Left lung (tissue), 14 donors: ENCODE measurements at places on chromosomes 11 and 22.

DNA sequence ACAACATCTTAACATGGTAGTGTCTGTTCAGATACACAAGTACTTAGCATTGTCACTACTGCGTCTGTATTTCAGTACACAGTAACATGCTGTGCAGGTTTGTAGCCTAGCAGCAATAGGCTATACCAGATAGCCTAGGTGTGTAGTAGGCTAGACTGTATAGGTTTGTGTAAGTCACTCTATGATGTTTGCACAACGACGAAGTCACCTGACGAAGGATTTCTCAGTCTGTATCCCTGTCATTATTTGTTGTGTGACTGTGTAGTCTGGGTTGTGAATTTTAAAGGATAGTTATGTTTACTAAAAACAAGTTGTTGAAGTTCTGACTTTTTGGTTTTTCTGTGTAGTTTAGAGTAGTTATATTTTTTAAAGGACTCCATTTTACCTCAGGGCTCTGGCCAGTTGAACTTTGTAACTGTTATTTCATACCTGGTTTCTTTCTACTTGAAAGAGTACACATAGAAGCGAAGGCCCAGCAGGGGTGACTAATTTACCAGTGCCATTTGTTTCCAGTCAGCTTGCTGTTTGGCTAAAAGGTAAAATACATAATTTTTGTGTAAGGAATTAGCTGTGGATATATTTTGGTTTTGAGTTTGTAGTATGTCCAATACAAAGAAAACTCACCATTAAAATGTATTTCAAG, 72.3 kb downstream of the PPP6R3 start:
- peaks cover 15% of the 10 kb centered on the region for H3K36me3 ChIP-seq
- H3K4me3 ChIP-seq: no peak overlapping the region
- no peak for DNase-seq
- H3K27ac ChIP-seq: no peak overlapping the region
- no peaks in the 10 kb centered on the region for H3K27me3 ChIP-seq
- no peaks in the 10 kb centered on the region for H3K4me1 ChIP-seq

GRCh38 chr11:117972629-117973502, 13.3 kb upstream of the IL10RA start:
- H3K27ac ChIP-seq: no peak overlapping the region
- H3K4me3 ChIP-seq: no peak overlapping the region

DNA sequence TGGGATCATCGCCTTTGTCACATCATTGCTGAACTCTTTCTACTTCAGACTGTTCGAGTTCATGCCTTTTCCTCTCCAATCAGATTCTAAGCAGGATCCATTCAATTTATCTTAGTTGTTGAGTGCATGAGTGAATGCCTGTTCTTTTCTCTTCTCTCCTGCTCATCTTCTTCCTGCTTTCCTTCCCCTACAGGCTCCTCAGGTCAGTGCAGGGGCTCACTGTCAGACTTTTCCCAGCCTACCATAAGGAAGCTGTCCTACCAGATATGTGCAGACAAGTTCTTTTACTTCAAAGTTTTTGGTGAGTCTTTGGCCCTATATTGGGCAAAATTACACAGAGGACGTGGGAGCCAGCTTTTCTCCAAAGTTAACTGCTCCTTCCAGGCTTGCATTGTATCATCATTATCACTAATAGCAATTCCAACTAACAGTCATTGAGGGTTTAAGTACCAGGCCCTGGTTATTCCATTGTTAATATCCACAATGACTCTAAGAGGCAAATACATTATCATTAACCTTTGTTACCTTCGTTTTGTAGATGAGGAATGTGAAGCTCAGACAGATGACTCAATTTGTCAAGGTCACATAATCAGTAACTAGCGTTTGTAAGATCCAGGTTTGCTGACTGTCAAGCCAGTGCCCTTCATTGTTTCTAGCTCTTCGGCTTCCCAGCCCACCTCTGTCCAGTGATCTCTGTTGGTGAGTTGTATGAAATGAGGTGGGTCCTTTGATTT, 30.4 kb downstream of the OR6Q1 start:
- H3K36me3 ChIP-seq: no peaks in the 10 kb centered on the region
- no peaks in the 10 kb centered on the region for H3K27me3 ChIP-seq
- no peak for DNase-seq
- no peak overlapping the region for H3K4me3 ChIP-seq

DNA sequence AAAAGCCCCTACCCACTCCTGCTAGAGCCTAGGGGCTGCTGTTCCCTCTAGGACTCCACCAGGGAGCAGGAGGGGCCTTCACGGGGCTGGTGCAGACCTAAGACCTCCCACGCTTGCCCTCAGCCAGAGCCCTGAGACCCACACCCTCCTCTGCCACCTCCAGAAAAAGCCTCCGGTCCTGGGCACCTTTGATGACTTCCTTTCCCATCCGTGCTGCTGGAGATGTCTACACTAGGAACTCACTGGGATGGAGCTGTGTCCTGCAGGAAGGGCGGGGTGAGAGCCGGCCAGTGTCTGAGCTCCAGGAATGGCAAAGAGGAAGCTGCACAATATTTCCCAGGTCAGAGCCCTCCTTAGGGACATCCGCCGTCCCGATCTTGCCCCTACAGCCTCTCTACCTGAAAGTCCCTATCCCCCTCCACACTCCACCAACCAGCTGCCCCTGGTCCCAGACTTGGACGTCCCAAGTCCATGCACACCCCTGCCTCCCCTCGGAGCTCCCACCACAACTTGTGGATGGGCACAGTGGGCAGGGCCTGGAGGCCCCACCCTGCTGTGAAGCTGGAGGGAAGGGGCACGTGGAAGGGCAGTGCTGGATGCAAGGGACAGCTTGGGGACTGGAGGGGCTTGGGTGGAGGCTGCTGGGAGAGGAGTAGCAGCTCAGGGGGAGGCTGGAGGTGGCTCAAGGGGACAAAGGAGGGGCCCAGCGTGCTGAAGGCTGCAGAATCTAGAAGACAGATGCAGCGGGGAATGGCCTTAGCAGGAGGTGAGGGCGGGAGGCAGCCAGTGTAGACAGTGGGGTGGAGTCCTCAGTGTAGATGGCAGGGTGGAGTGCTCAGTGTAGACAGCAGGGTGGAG, 13.5 kb upstream of the LRP5 start:
- no peak for DNase-seq
- no peak overlapping the region for H3K27ac ChIP-seq
- H3K4me1 ChIP-seq: peaks cover 3% of the 10 kb centered on the region
- no peaks in the 10 kb centered on the region for H3K27me3 ChIP-seq
- H3K4me3 ChIP-seq: no peak overlapping the region

GRCh38 chr22:41998361-41999261, at the start of gene WBP2NL:
Gene WBP2NL (plus strand): TSS chr22:41998788. CDS start chr22:41998819, 31 bp downstream.
- H3K4me3 ChIP-seq: peak within 1 kb of the TSS; percentile 54
- H3K27ac ChIP-seq: peak within 1 kb of the TSS; percentile 60
- H3K27me3 ChIP-seq: no peaks in the 10 kb centered on the region
- peaks cover 7% of the 10 kb centered on the region for H3K36me3 ChIP-seq
- DNase-seq: peak; percentile 72
- H3K4me1 ChIP-seq: peaks cover 8% of the 10 kb centered on the region

- no peaks in the 10 kb centered on the region for H3K4me1 ChIP-seq
- H3K27ac ChIP-seq: no peak overlapping the region
- DNase-seq: no peak
- H3K36me3 ChIP-seq: no peaks in the 10 kb centered on the region
These were observed 690.6 kb downstream of the TBC1D22A start for GRCh38 chr22:47453049-47453448.

GRCh38 chr11:7546324-7546791, 32.6 kb downstream of the PPFIBP2 start:
- no peaks in the 10 kb centered on the region for H3K27me3 ChIP-seq
- H3K4me3 ChIP-seq: no peak overlapping the region
- no peak for DNase-seq
- H3K36me3 ChIP-seq: no peaks in the 10 kb centered on the region
- H3K27ac ChIP-seq: no peak overlapping the region

- no peak for DNase-seq
- H3K27me3 ChIP-seq: no peaks in the 10 kb centered on the region
- H3K4me3 ChIP-seq: no peak overlapping the region
- H3K27ac ChIP-seq: no peak overlapping the region
- no peaks in the 10 kb centered on the region for H3K36me3 ChIP-seq
These were observed 91.6 kb upstream of the B3GAT1 start for GRCh38 chr11:134503596-134503995.

- H3K4me1 ChIP-seq: no peaks in the 10 kb centered on the region
- no peaks in the 10 kb centered on the region for H3K36me3 ChIP-seq
- H3K27me3 ChIP-seq: no peaks in the 10 kb centered on the region
- H3K27ac ChIP-seq: no peak overlapping the region
These were observed 203.7 kb downstream of the TENM4 start for GRCh38 chr11:79237091-79237490.

GRCh38 chr11:100823360-100823759, 136.3 kb downstream of the ARHGAP42 start:
- H3K27me3 ChIP-seq: no peaks in the 10 kb centered on the region
- H3K4me1 ChIP-seq: no peaks in the 10 kb centered on the region
- H3K36me3 ChIP-seq: no peaks in the 10 kb centered on the region
- H3K4me3 ChIP-seq: no peak overlapping the region
- DNase-seq: no peak

- no peaks in the 10 kb centered on the region for H3K27me3 ChIP-seq
- no peaks in the 10 kb centered on the region for H3K4me1 ChIP-seq
- no peaks in the 10 kb centered on the region for H3K36me3 ChIP-seq
- no peak overlapping the region for H3K27ac ChIP-seq
- no peak overlapping the region for H3K4me3 ChIP-seq
These were observed 775.6 kb upstream of the CCDC90B start for GRCh38 chr11:84061726-84062125.

DNA sequence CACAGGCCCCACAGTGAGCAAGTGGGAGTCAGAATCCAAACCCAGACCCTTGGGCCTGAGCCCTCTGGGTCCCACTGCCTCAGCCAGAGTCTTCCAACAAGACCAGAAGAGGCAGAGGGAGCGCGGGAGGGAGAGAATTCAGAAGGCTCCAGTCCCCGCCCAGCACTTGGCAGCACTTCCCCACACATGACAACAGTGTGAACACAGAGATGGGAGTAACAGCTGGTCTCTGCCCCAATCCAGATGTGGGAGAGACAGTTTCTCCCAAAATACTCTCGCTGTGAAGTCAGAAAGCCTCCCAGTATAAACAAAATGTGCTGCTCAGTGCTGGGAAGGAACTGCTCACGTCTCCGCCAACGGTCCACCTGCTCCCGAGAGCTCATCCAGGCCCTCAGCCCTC, 219.9 kb downstream of the MN1 start:
- H3K27ac ChIP-seq: no peak overlapping the region
- H3K4me1 ChIP-seq: peaks cover 1% of the 10 kb centered on the region
- no peaks in the 10 kb centered on the region for H3K27me3 ChIP-seq

GRCh38 chr11:10026514-10026913, 267.5 kb downstream of the SBF2 start:
- peaks cover 8% of the 10 kb centered on the region for H3K4me1 ChIP-seq
- no peaks in the 10 kb centered on the region for H3K36me3 ChIP-seq
- no peaks in the 10 kb centered on the region for H3K27me3 ChIP-seq
- no peak overlapping the region for H3K27ac ChIP-seq
- DNase-seq: no peak
- H3K4me3 ChIP-seq: no peak overlapping the region

GRCh38 chr11:104337273-104337672, 173.3 kb upstream of the PDGFD start:
- H3K4me1 ChIP-seq: no peaks in the 10 kb centered on the region
- DNase-seq: no peak
- no peaks in the 10 kb centered on the region for H3K27me3 ChIP-seq
- no peak overlapping the region for H3K4me3 ChIP-seq

GRCh38 chr22:33883961-33884808, 36.1 kb downstream of the LARGE1 start:
- no peak for DNase-seq
- H3K27me3 ChIP-seq: no peaks in the 10 kb centered on the region
- H3K4me1 ChIP-seq: no peaks in the 10 kb centered on the region
- H3K4me3 ChIP-seq: no peak overlapping the region
- H3K36me3 ChIP-seq: no peaks in the 10 kb centered on the region

DNA sequence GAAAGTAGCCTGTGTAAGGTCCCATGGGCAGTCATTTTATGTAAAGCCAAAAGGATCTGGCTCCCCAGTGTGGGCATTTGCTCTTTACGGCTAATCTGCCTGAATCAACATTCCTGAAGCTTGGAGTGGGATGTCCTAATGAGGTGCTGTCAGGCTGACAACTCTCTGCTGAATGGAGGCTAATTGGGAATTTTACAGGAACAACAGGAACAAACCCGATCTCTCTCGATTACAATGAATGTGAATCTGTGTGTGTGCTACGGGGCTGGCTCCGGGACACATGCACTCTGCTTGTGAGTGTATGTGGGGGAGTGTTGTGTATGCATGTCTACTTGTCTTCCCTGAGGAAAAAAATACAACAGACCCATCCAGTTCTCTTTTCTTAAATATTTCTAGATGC, 415.2 kb downstream of the TENM4 start:
- no peak overlapping the region for H3K4me3 ChIP-seq
- H3K36me3 ChIP-seq: no peaks in the 10 kb centered on the region
- no peaks in the 10 kb centered on the region for H3K4me1 ChIP-seq
- H3K27me3 ChIP-seq: peaks cover 75% of the 10 kb centered on the region

GRCh38 chr11:11444804-11445131, 91.7 kb upstream of the CSNK2A3 start:
- no peaks in the 10 kb centered on the region for H3K27me3 ChIP-seq
- no peak overlapping the region for H3K27ac ChIP-seq
- H3K36me3 ChIP-seq: peaks cover 5% of the 10 kb centered on the region
- H3K4me1 ChIP-seq: peaks cover 10% of the 10 kb centered on the region
- H3K4me3 ChIP-seq: no peak overlapping the region

- no peak overlapping the region for H3K4me3 ChIP-seq
- DNase-seq: no peak
- peaks cover 78% of the 10 kb centered on the region for H3K4me1 ChIP-seq
These were observed 19.8 kb upstream of the PSMA1 start for GRCh38 chr11:14539982-14540421.

DNA sequence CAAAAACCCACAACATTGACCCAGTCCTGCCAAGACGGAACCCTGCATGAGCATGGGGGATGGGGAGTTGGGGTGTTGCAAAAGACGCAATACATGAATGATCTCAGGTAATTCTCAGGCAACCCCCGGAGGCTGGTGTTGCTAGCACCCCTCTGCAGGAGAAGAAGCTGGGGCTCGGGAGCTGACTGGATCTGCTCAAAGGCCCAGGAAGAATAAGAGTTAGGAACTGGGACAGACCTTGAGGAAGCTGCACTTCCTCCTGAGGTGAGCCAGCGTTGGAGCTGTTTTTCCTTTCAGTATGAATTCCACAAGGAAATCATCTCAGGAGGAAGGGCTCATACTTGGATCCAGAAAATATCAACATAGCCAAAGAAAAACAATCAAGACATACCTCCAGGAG, at the start of gene KRTAP5-9:
TSS of gene KRTAP5-9 (plus strand) at position 301 of the 400 bp plus-strand sequence. CDS start 238 bp downstream, outside the sequence.
- no peaks in the 10 kb centered on the region for H3K4me1 ChIP-seq
- no peak for DNase-seq
- no peaks in the 10 kb centered on the region for H3K27me3 ChIP-seq
- no peak within 1 kb of the TSS for H3K4me3 ChIP-seq

DNA sequence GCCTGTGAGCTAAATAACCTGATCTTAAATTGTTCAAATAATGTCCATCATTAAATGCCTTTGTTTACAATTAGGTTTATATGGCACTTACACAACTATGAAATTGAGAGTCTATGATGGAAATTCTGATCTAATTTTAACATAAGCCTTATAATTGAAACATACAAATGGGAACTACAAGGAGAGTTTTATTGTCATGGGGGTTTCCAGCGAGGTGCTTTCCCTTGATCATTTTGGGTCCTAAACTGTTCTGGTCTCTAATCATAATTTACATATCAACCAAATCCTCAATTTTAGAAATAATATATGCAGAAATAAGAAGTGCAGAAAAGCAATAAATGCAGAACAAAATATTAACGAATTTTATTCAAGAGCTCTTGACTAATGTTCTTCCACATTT, 44.9 kb downstream of the RRAS2 start:
- no peak overlapping the region for H3K4me3 ChIP-seq
- H3K27me3 ChIP-seq: no peaks in the 10 kb centered on the region
- H3K27ac ChIP-seq: no peak overlapping the region
- H3K36me3 ChIP-seq: no peaks in the 10 kb centered on the region
- no peak for DNase-seq
- H3K4me1 ChIP-seq: peaks cover 9% of the 10 kb centered on the region
